ENCODE measurements at places on chromosomes 2 and 18. TPM values are rescaled to one million over a fixed set of nuclear protein-coding genes. Genes with fewer than 3 reads are reported as not detected.

Gene CNGA3
- total RNA-seq, result not detected

Gene PROM2
- total RNA-seq, result 0.19 TPM

Gene DPP10
- not detected for total RNA-seq

Gene CCDC102B
- total RNA-seq, result 2.5 TPM

Gene SLC4A3
- 0.27 TPM for total RNA-seq

Gene HOXD9
- total RNA-seq, result 0.09 TPM

Gene B3GNT7
- 0.09 TPM for total RNA-seq

Gene GPATCH11
- total RNA-seq, result 5.8 TPM

Measured in endothelial cell of coronary artery (primary cell).